ENCODE measurements at places on chromosomes 3 and 15. TPM values are rescaled to one million over a fixed set of nuclear protein-coding genes. Genes with fewer than 3 reads are reported as not detected.

The MKRN2OS gene
- 1.3 TPM for total RNA-seq

The SPESP1 gene
- 1.3 TPM for total RNA-seq

The RETNLB gene
- total RNA-seq, result not detected

The C15orf61 gene
- 6.6 TPM for total RNA-seq

The GOLGA8S gene
- not detected for total RNA-seq

The GREM1 gene
- 78.7 TPM for total RNA-seq

The ZNF620 gene
- total RNA-seq, result 1.8 TPM

The KCTD6 gene
- total RNA-seq, result 4.2 TPM

The EAF2 gene
- total RNA-seq, result 0.51 TPM

The MBD4 gene
- 10.9 TPM for total RNA-seq

The EFCC1 gene
- total RNA-seq, result not detected

The MORC1 gene
- total RNA-seq, result not detected

The CPN2 gene
- not detected for total RNA-seq

The PAQR5 gene
- total RNA-seq, result 0.81 TPM

The AMT gene
- 0.65 TPM for total RNA-seq

The DAPK2 gene
- total RNA-seq, result 0.16 TPM

The UBR1 gene
- 8.6 TPM for total RNA-seq

The PRR20G gene
- total RNA-seq, result not detected

The ATRIP gene
- total RNA-seq, result 11.2 TPM

The FSIP1 gene
- 0.16 TPM for total RNA-seq

The RASGRP1 gene
- 1.0 TPM for total RNA-seq

The SCAANT1 gene
- total RNA-seq, result not detected

The FAM43A gene
- total RNA-seq, result 4.9 TPM

The CHRNA3 gene
- total RNA-seq, result 0.13 TPM

The RHCG gene
- not detected for total RNA-seq

The UBE2E1 gene
- 58.5 TPM for total RNA-seq

The CCR5 gene
- total RNA-seq, result not detected

The NISCH gene
- total RNA-seq, result 79.9 TPM

The RTP3 gene
- not detected for total RNA-seq

The RUBCN gene
- 31.1 TPM for total RNA-seq

The CISH gene
- 5.3 TPM for total RNA-seq

The CAMK1 gene
- 27.4 TPM for total RNA-seq

The WWTR1 gene
- total RNA-seq, result 147 TPM

The TBC1D5 gene
- total RNA-seq, result 33.2 TPM

The GATA2 gene
- total RNA-seq, result 2.1 TPM

The PLA2G4E gene
- not detected for total RNA-seq

The IFT57 gene
- total RNA-seq, result 34.2 TPM

The MINDY2 gene
- total RNA-seq, result 6.5 TPM

The RASGRF1 gene
- total RNA-seq, result 0.38 TPM

Measured in mesangial cell (primary cell).